ENCODE measurements at places on chromosomes 4 and X.

GRCh38 chr4:63814171-63814964 is 594.9 kb downstream of the TECRL start:
- DNase-seq: no peak

GRCh38 chr4:184575306-184575705 is 73.9 kb downstream of the CASP3 start:
- no peak for DNase-seq

- no peak for DNase-seq
These were observed 3.4 kb upstream of the RRAGB start for GRCh38 chrX:55714161-55714560.

GRCh38 chr4:100359441-100359840 is 158.4 kb downstream of the EMCN start:
- no peak for DNase-seq

GRCh38 chr4:157423526-157424020 is 203.0 kb downstream of the GRIA2 start:
- no peak for DNase-seq

GRCh38 chr4:20394512-20394911 is 142.8 kb downstream of the SLIT2 start:
- no peak for DNase-seq

GRCh38 chrX:29043746-29044145 is 456.5 kb downstream of the IL1RAPL1 start:
- DNase-seq: no peak

- no peak for DNase-seq
These were observed 148.9 kb upstream of the RBPJ start for GRCh38 chr4:26171941-26172340.

DNA sequence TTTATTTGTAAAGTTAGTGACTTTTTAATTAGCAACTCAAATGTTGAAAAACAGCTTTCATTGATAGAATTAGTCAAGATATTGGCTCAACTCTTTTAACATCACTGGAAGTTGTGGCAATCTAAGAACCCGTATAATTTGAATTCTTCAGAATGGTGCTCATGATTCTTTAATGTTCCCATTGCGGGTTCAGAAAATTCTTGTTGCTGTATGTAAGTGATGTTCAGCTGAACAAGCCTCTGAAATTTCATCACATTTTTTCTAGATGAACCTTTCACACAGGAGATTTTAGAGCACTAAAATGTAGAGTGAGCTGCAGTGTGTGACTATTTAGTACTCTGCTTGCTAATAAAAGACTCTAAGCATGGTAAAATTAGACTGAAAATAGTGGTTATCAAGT is 1317.7 kb downstream of the FSTL5 start:
- DNase-seq: no peak

GRCh38 chrX:30812326-30812725 is 76.7 kb downstream of the TAB3 start:
- no peak for DNase-seq

GRCh38 chr4:80492761-80493160 is 157.2 kb downstream of the CFAP299 start:
- no peak for DNase-seq

- no peak for DNase-seq
These were observed 199.5 kb downstream of the MID1IP1 start for GRCh38 chrX:39000802-39001201.

DNA sequence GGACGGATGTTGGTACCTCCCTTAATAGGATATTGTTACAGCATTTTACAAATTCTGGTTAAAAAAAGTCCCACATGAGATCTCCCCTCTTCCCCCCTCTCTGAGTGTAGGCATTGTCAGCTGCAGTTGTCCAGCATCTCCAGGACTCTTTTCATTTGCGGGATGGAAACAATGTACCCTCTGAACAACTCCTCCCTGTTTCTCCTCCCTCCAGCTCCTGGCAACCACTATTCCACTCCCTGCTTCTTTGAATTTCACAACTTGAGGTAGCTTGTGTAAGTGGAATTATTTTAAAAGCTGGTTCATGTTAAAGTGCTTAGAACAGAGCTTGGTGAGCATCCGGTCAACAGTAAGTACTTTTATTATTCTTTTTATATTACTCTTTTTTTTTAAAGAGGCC is 69.8 kb downstream of the TBL1X start:
- no peak for DNase-seq

DNA sequence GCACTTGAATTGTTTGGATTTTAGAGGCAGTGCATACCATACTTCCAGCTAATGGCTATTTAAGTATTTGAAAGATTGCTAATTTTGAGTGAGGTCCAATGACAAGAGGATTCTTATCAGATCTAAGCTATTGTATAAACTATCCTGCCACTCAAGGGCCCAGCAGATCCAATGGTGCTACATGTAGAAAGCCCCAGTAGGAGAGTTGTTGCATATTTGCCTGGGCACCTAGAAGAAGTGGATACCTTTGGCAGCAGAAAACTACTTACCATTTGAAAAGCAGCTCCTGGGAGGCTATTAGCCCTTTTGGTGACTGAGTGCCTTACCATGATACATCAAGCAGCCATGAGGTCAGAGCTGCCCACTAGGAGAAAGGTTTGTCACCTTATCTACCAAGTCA is 447.3 kb downstream of the C4orf33 start:
- DNase-seq: no peak

- no peak for DNase-seq
These were observed 2.9 kb upstream of the SCARB2 start for GRCh38 chr4:76216524-76216923.

GRCh38 chr4:174457468-174457867 is 64.8 kb downstream of the HPGD start:
- DNase-seq: no peak

GRCh38 chrX:19372547-19373331 is 29.0 kb downstream of the PDHA1 start:
- DNase-seq: no peak

GRCh38 chr4:7736436-7737267 is 203.0 kb downstream of the AFAP1 start:
- no peak for DNase-seq

- no peak for DNase-seq
These were observed 58.0 kb upstream of the ZFP42 start for GRCh38 chr4:187937557-187937956.

GRCh38 chrX:24426340-24426913 is 38.7 kb upstream of the PDK3 start:
- no peak for DNase-seq

DNA sequence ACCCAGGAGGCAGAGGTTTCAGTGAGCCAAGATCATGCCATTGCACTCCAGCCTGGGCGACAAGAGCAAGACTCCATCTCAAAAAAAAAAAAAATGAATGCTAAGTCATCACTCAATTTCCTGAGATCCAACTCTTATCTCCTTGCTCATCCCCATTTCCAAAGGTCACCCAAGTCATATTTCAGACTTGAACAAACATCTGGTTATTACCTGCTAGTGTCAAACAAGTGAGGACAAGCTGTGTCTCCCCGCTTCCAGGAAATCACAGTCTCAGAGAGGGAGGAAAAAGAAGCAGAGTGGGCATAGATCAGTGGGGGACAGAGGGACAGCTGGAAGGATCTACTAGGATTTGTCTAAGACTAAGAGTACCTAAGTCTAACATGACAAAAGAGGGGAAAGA is 147.5 kb upstream of the FUNDC1 start:
- no peak for DNase-seq

GRCh38 chr4:107709916-107710315 is 10.1 kb downstream of the PAPSS1 start:
- no peak for DNase-seq

- no peak for DNase-seq
These were observed 346.7 kb upstream of the TACR3 start for GRCh38 chr4:104066533-104066932.

GRCh38 chr4:74456056-74456744 is 11.3 kb downstream of the AREG start:
- DNase-seq: no peak

DNA sequence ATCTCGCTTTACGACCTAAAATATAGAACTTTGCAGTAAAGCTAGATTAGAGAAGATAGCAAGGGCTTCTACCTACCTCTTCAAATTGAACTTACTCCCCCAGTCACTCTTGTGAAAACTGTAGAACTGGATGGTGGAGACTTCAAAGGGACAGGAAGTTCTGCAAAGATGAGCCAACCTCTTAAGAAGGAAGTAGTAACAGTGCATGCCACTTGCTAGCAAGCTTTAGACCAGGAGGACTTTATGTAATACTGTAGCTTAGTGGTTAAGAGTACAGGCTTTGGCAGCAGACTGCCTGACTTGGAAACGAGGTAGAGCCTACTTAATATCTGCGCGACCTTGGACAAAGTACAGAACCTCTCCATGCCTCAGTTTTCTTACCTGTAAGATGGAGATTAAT is 27.5 kb upstream of the VBP1 start:
- no peak for DNase-seq

GRCh38 chr4:76061421-76061820 is 13.1 kb upstream of the ART3 start:
- DNase-seq: no peak

DNA sequence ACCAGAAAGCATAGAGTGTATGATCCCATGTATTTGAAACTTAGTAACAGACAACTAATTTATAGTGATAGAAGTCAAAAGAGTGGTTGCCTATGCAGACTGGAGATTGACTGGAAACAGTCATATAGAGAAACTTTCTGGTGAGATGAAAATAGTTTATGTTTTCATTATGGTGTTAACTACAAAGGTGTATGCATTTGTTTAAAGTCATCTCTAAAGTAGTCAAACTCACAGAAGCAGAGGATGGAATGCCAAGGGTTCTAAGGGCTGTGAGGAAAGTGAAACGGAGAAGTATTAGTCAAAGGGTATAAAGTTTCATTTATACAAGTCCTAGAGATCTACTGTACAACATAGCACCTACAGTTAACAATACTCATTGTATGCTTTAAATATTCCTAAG is 45.8 kb downstream of the ENOX2 start:
- DNase-seq: no peak

GRCh38 chr4:146943691-146944375 is 1.8 kb downstream of the TTC29 start:
- no peak for DNase-seq

GRCh38 chrX:56226980-56227379 is 5.2 kb upstream of the KLF8 start:
- no peak for DNase-seq

DNA sequence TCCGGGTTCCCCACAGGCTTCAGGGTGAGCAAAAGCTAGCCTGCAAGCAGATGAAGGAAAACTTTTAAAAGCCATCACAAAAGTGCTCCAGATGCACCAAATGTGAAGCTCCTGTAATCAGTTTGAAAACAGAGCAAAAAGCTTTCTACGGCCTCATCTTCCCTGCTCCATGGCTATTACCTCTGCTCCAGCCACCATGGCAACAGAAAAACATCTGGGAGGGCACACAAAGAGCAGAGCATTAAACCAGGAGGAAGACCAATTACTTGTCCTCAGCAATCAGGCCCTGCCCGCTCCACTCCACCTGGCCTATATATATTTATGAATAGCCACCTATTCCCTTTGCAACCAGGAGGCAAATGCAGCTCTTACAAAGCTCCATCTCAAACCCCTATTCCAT is 33.6 kb downstream of the TMEM154 start:
- DNase-seq: no peak

DNA sequence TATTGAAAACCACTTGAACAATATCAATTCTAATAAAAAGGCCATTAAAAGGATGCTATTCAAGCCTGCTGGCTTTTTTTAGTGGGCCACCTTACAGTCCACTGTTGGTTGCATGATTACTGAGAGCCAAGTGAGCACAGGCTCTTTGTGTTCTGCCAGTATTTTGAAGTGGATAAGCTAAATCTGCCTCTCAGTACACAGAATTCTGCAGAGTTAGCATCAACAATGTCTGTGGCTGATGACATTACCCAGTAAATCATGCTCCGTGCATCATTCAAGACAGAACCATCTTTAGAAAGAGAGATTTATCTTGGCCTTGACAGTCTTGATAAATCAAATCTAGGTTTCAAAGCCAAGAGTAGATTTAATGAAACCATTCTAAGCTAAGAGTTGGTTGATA is 119.0 kb upstream of the GNPDA2 start:
- no peak for DNase-seq

GRCh38 chrX:903116-903515 is 272.5 kb downstream of the SHOX start:
- DNase-seq: no peak

- no peak for DNase-seq
These were observed 23.9 kb downstream of the HMX1 start for GRCh38 chr4:8847764-8848163.

GRCh38 chr4:10721616-10722015 is 37.0 kb upstream of the CLNK start:
- no peak for DNase-seq

GRCh38 chr4:174100910-174101309 is 182.6 kb downstream of the FBXO8 start:
- DNase-seq: no peak

- no peak for DNase-seq
These were observed 110.2 kb upstream of the ENPEP start for GRCh38 chr4:110365761-110366160.

DNA sequence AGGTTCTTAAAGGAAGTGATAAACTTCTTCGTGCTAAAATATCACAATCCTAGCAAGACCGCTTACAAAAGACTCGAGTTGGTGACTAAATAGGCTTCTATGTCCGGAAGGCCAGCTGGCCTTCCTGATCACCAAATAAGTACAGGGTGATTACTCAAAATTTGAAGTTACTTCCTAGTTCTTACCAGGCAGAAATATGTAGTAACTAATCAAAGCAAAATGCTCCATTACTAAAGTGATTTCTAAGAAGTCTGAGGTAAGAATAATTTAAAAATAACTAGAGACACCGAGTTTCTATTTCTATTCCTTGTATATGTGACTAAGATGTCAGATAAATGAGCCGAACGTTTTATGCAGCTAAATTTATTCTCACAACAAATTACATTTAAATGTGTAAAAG is 62.2 kb downstream of the NSUN7 start:
- no peak for DNase-seq

DNA sequence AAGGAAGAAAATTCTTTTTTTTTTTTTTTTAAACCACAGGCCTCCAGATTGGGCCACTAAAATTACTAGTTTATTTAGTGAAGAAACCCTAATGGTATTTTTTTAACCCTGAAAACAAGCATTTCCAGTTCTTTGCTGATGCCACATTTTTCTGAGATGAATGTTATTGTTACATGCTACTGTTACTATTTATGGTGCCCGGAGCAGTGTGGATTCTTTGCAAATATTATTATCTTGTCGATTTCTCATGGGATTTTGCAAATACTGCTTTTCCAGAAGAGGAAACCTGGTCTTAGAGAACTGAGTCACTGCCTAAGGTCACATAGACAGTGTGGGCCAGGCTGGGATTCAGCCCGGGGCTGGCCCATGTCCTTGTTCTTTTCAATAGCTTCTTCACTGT is 8.7 kb upstream of the ALAS2 start:
- DNase-seq: no peak
